ENCODE measurements at places on chromosomes 11 and 22. TPM values are rescaled to one million over a fixed set of nuclear protein-coding genes. Genes with fewer than 3 reads are reported as not detected.

Gene PUS3
- 5.7 TPM for total RNA-seq

Gene NRXN2
- total RNA-seq = not detected

Gene TTC28
- total RNA-seq = 6.7 TPM

Gene PLAAT5
- total RNA-seq = not detected

Gene OR52H1
- total RNA-seq = not detected

Gene CSKMT
- total RNA-seq = 51.9 TPM

Gene GP1BB
- 0.35 TPM for total RNA-seq

Gene NOX4
- total RNA-seq = not detected

- DNase-seq = no peak
These were observed 32.1 kb upstream of the SOX10 start for GRCh38 chr22:38016182-38017151.

- no peak for DNase-seq
These were observed 57.5 kb downstream of the BCR start for GRCh38 chr22:23237841-23238240.

DNA sequence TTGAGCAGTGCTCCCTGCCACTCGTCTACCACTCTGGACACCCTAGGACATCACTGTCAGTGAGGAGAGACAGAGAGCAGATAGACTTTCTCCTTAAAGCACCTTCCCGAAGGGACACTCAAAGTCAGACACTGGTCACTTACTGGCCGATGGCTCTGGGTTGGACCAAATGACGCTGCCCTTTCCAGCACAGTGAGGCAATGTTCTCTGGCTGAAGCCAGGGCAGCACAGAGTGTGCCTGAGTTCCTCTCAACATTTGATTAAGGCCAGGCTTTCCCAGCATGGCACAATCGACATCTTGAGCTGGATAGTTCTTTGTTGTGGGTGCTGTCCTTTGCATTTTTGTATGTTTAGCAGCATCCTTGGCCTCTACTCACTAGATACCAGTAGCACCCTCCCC lies 206.2 kb downstream of the CSNK2A3 start:
- DNase-seq = no peak

- DNase-seq = no peak
These were observed 243.2 kb upstream of the ZC3H12C start for GRCh38 chr11:109849946-109850345.

DNA sequence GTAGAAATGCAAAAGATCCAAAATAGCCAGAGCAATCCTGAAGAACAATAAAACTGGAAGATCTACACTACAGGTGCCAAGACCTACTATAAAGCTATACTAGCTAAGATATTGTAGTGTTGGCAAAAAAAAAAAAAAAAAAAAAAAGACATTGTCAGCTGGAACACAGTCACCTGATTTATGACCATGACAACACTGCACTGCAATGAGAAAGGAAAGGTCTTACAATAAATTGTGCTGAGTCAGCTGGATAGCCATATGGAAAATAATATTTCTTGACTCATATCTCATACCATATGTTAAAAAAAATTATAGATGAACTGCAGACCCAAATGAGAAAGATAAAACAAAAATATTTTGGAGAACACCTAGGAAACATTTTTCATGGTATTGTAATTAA lies 3.1 kb upstream of the PANX3 start:
- DNase-seq = no peak

GRCh38 chr11:61706452-61707400 lies 26.5 kb downstream of the DAGLA start:
- no peak for DNase-seq

- peak; percentile 70 for DNase-seq
These were observed at the start of gene ZFTA for GRCh38 chr11:63768237-63769041. TSS of gene ZFTA (minus strand) at chr11:63768775. CDS start at chr11:63768622, 153 bp downstream.

DNA sequence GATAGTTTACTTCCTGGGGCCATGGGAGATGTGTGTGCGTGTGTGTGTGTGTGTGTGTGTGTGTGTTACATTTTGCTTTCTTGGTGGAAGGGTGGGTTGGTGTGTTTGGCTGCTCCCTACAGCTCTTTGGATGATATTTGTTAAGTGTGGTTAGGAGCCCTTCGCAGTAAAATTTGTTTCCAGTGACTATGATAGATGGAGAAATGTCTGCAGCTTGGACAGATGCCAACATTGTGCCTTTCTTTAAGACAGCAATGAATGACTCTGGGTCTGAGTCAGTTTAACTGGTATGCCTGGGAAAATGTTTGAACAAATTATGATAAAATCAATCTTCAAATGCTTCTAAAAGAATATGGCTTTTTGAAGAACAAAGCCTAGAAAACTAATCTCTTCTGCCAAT lies 102.7 kb upstream of the TRPC6 start:
- DNase-seq = peak; percentile 56

DNA sequence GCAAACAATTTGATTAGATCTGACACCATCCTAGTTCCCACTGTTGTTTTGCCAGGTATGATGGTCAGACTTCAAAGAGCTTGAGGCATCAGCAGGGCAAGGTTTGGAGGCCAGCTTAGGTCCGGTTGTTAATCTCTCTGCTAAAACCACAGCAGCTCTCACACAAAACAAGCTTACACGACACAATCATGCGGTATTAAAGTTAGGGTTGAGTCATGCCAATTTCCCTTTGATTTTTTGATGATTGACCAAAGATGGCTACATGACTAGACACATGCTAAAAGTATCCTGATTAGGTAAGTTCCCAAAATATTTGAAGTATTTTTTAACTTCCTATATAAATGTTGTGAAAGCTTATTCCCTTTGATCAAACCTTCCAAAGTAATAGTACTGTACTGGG lies 145.9 kb downstream of the ELP4 start:
- no peak for DNase-seq

- DNase-seq = no peak
These were observed 4.5 kb downstream of the APOBEC3G start for GRCh38 chr22:39081598-39081997.

DNA sequence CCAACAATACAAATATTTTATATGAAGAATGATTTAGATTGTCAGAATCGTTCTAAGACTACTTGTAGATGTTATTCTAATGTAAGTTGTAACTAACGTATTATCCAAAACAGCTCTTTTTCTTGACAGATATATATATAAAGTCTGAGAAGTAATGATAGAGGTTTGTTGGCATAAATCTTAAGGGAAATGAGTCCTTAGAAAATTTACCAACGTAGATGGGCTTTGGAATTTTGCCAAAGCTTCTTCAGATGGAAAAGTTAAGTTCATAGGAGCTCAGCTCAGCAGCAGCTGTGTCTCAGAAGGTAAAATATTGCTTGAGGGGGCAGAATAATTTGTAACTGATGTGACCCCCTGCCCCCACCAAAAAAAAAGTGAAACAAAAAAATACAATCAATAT lies 66.7 kb downstream of the BID start:
- no peak for DNase-seq

- no peak for DNase-seq
These were observed 838.6 kb downstream of the TBC1D22A start for GRCh38 chr22:47600791-47601625.

GRCh38 chr11:133122256-133122655 lies 410.0 kb downstream of the OPCML start:
- DNase-seq = no peak

DNA sequence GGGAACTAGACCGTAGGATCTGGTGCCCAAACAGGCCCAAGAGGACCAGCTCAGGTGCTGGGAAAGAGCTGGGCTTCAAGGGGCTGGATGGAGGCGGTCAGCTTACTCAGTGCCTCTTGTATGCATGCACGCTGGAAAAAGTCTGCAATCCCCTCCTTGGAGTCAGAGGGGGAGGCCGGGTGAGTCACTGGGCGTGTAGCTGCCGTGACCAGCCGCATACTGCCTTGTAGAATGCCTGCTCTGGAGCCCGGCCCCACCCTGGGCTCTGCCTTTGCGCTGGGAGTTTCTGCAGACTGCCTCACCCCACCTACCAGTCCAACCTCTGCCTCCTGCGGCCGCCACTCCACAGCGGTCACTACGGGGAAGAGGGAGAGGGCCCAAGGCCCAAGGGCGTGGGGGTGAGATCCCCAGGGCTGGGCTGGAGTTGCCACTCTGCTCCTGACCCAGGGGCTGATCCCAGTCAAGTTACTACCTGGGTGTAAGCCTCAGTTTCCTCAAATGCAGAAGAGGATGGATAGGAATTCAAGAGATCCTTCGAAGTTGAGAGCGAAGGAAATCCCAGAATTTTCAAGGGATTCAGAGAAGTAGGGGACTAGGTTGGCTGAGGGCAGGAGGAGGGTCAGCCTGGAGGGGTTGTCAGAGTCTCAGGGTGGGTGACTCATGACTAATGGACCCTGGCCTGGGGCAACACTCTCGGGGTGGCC lies 4.2 kb downstream of the MRGPRF start:
- DNase-seq = peak; percentile 95

- DNase-seq = no peak
These were observed 610.7 kb downstream of the OPCML start for GRCh38 chr11:132921597-132921996.

DNA sequence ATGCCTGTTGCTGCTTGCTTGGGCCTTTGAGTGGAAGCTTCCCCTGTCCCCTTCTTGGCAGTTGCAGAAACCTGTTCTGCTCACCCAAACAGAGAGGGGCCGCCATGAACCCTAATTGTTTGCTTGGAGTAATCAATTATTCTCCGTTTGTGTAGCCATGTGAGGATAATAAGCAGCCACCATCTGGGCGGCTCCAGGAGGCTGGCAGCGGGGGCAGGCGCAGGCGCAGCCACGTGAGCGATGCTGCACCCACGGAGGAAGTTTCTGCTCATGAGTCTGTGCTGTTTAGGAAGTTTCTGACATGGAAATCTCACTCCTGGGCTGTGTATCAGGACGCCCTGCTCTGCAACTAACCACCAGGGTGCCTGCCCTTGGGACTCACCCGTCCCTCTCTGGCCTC lies 90.1 kb downstream of the MPPED1 start:
- no peak for DNase-seq

DNA sequence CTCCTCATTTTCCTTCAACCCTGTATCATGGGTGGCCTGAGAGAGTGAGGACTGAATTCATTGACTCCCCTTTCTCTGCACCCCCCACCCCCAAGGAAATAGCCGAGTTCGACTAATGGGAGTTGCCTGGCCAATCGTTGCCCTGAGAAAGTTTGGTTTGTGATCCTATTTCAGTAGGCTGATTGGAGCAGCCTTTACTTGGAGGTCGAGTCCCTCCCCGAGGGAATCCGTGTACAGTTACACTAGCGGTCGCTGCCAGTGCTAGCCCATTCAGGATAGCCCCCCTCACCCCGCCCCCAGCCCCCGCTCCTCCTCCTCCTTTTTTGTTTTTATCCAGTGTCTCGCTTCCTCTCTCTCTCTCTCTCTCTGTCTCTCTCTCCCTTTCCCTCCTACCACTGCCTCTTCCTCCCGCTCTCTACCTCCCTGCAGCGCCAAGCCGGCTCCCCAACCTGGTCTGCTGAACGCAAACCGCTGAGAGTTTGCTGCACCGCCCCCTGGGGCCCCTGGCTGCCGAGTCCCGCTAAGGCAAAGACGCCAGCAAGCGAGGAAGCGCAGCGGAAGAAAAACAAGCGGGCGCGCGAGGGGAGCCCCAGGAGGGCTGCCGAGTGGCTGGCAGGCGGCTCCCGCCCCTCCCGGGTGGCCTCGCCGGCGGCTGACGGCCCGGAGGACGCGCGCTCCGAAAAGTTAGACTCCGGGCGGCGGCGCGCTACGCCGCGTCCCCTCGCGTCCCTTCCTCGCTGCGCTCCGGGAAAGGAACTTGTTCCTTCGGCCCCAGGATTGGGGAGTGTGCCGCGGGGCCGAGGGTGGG lies at the start of gene GRAMD1B:
TSS of gene GRAMD1B (plus strand) at position 357 of the 808 bp plus-strand sequence. CDS start 524 bp downstream, outside the sequence.
- no peak for DNase-seq

DNA sequence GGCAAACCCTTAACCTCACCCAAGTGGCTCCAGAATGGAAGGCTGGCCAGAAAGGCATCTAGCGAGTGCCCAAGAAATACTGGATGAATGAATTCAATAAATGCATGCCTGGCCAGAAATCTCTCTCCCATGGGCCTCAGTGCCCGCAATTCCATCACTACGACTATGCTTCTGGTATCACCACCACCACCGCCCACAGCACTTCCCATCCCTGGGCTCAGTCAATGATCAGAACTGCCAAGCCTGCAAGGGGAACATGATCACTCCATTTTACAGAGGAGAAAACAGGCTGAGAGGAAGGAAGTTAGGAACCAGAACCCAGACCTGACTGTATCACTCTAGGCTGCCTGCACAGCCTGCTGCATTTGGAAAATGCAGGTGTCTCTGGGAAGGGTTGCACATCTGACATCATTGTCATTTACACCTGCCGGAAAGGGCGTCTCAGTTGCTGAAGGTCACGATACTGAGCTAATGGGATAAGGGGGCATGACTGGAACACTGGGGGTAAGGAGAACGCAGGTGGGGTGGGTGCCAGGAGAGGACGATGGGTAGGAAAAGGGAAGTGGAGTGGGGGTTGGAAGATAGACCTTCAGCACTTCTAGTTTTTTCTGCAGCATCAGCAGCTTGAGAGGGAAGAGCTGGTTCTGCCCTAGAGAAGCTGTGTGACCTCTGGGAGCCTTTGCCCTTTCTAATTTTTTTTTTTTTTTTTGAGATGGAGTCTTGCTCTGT lies 3.2 kb downstream of the GPR152 start:
- no peak for DNase-seq

GRCh38 chr11:47225552-47226400 lies 11.0 kb downstream of the DDB2 start:
- DNase-seq = no peak

DNA sequence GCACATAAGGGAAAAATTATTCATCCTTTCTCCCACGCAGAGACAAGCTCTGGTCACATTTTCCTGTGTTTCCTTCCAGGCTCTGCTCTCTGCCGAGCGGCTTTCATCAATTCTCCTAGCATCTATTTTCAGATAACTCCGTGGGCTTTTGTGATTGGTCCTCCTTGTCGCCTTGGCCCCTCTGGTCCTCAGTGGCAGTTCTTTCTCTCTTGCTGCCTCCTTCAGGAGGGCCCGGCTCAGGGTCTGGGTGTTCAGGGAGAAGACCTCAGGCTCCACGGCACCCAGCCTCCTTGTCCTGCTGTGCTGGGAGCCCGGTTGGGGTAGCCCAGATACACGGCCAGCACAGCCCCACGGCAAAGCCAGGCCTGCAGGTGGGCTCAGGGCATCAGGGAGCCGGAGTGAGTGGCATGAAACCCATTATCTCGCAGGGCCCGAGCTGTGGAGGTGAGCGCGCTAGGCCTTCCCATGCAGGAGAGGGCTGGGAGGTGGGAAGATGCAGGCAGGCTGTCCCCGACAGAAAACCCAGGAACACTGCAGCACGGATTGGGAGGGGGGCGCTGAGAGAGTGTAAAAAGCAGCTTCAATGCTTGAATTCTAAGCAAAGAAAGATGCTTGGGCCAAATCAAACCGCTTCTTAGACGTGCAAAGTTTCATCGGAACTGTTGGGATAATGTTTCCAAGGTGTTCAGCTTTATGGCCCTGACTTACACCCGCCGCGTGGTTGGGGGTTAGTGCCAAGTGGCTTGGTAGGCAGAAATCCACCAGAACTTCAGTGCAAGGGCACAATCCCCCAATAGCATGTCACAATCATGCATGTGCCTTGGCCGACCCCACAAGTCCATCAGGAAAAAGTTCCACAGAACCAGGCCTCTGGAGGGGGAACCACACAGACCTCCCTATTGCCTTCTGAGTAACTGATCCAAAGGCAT lies 81.9 kb upstream of the WNT7B start:
- no peak for DNase-seq

DNA sequence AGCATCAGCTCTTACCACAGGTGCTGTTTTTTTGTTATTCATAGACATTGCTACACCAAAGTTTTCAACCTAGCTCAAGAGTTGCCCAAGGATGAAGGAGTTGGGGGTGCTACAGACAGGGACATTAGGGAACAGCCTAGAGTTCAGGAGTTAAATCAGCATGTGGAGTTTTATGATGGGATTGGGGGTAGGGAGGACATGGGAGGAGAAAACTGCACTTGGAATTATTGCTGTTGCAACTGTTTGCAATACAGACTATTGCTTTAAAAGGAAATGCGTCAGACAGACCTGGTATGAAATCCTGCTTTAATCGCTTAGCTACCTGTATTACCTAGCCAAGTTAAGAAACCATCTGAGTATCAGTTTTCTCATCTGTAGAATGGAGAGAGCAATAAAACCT lies 6.3 kb downstream of the TMA7B start:
- no peak for DNase-seq
